Stimulated activated CD8-positive, alpha-beta memory T cell treated with anti-CD3 and anti-CD28 coated beads, Interleukin-4, amount 100 ng/mL, for 1 hour (primary cell): ENCODE measurements at places on chromosomes 5 and 9.

- no peak for DNase-seq
Observed at GRCh38 chr5:180649297-180650039, at the start of gene FLT4. Gene FLT4, minus strand, starts transcription at chr5:180649600. Its CDS starts 55 bp downstream, at chr5:180649545.

DNA sequence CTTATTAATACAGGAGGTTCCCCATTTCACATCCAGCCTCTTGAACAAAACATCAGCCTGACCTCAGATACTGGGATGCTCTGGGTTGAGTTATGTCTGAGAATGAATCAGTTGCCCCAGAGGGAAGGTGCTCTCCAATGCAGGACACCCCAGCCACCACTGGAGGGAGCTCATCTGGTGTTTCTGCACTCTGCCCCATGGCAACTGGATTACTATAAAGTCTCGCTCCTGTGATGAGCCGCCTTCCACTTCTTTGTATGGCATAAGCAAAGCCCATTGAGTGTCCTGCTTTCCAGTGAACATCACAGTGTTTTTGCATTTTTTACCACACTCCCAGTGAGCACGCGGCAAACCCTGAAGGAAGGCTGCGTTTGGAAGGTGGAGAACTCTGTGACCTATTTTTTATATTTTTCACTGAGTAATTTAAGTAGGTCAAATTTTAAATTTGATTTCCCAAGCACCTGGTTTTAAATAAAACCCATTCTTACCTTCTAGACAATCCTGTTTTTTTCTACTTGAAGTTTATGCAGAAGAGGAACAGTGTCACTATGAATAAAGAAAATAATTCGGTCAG lies 176.9 kb upstream of the WWC1 start:
- DNase-seq = no peak

- no peak for DNase-seq
Observed at GRCh38 chr5:22650511-22650910, 202.6 kb downstream of the CDH12 start.

- DNase-seq = no peak
Observed at GRCh38 chr9:136994180-136994887, 2.0 kb downstream of the CLIC3 start.

GRCh38 chr5:82265047-82265446 lies 13.1 kb downstream of the RPS23 start:
- no peak for DNase-seq

- no peak for DNase-seq
Observed at GRCh38 chr5:27130587-27130986, 92.2 kb upstream of the CDH9 start.

DNA sequence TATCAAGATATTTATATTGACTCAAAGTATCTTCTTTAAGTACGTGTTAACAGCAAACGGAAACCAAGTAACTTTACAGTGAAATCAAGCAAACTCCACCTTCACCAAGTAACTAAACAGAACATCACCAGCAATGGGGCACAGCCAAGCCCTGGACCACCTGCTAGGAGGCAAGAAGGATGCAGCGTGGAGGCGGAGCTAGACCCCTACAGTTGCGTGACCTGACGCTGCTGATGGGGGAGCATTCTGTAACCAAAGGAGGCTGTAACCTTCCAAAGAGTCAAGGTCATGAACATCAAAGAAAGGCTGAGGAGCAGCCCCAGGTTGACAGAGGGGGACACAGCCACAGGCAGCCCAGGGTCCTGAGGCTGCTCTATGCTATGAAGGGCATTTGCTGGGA lies 6.1 kb downstream of the VAV2 start:
- DNase-seq = no peak

DNA sequence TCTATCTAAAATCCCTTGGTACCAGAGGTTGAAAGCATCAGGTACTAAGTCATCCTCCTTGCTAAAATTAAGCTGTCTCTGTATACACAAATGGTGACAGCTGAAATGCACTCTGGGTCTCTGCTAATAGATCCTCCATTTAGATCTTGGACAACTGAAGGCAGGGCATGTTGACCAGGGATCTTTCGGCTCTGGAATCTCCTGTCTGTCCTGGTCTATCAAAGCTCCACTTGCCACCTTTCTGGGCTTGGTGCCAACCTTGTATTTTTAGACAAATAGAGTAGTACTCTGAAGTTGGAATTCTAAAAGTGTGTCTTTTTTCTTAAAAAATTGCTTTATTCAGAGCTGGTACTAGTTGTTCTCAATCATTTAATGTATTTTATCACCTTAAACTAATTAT lies 135.2 kb upstream of the HMHB1 start:
- DNase-seq = no peak

- DNase-seq = no peak
Observed at GRCh38 chr9:109297899-109298298, 23.0 kb downstream of the EPB41L4B start.

DNA sequence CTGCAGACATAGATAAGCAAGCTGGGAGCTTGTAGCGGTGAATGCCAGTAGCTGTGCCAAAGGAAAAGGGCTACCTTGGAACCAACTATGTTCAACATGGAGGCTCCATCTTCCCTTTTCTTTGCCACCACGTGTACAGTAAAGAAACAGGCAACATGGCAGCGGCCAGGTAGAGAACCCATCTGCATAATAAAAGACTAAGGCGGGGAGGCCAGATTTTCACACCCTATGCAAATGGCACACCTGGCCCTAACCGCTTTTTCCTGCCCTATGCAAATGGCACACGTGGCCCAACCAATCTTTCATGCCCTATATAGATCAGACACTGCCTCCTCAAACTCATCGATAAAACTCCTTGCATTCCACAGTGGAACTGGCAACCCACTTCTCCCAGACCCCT lies 477.5 kb upstream of the EDIL3 start:
- no peak for DNase-seq

- no peak for DNase-seq
Observed at GRCh38 chr9:132732326-132733259, 62.3 kb downstream of the GTF3C4 start.
